ENCODE measurements at places on chromosomes 16 and 17.

GRCh38 chr17:65243838-65244625 is 106.9 kb downstream of the RGS9 start:
- no peak for DNase-seq

GRCh38 chr17:51191895-51192294 is 25.7 kb downstream of the NME2 start:
- no peak for DNase-seq

- DNase-seq, result no peak
These were observed 4.5 kb upstream of the TCAP start for GRCh38 chr17:39660397-39661385.

- DNase-seq, result no peak
These were observed at the start of gene ASGR1 for GRCh38 chr17:7179317-7180254. TSS of gene ASGR1 (minus strand) at chr17:7179370. CDS start at chr17:7178563, 807 bp downstream.

DNA sequence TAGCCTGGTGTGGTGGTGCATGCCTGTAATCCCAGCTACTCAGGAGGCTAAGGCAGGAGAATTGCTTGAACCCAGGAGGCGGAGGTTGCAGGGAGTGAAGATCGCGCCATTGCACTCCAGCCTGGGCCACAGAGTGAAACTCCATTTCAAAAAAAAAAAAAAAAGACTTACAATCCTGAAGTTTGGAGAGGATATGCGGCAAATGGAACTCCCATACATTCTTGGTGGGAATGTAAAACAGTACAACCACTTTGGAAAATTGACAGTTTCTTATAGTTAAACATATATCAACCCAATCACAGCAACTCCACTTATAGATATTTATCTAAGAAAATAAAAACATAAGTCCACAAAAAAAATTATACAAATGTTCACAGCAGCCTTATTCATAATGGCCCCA is 11.9 kb downstream of the GFOD2 start:
- no peak for DNase-seq

DNA sequence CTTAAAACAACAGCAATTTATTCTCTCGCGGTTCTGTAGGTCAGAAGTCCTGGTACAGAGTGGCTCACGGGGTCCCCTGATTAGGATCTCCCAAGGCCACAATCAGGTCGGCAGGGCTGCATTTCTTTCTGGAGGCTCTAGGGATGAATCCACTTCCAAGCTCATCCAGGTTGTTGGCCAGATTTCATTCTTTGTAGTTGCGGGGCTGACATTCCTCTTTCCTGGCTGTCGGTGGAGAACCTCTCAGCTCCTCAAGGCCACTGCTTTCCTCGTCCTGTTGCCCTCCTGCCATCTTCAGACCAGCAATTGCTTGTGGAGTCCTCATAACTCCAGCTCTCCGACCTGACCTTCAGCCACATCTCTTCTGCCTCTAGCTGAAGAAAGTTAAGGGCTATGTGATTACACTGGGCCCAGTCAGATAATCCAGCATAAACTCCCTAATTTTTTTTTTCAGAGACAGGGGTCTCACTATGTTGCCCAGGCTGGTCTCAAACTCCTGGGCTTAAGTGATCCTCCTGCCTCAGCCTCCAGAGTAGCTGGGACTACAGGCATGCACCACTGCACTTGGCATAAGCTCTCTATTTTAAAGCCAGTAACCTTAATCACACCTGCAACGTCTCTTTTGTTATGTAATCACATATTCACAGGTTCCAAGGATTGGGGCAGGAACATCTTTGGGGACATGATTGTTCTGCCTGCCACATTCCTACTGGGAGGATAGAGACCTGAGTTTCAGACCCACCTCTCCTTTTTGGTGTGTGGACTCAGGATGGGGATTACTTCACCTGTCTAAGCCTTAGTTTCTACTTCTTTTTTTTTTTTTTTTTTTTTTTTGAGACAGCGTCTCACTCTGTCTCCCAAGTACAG is 4.1 kb upstream of the GAST start:
- DNase-seq, result no peak

DNA sequence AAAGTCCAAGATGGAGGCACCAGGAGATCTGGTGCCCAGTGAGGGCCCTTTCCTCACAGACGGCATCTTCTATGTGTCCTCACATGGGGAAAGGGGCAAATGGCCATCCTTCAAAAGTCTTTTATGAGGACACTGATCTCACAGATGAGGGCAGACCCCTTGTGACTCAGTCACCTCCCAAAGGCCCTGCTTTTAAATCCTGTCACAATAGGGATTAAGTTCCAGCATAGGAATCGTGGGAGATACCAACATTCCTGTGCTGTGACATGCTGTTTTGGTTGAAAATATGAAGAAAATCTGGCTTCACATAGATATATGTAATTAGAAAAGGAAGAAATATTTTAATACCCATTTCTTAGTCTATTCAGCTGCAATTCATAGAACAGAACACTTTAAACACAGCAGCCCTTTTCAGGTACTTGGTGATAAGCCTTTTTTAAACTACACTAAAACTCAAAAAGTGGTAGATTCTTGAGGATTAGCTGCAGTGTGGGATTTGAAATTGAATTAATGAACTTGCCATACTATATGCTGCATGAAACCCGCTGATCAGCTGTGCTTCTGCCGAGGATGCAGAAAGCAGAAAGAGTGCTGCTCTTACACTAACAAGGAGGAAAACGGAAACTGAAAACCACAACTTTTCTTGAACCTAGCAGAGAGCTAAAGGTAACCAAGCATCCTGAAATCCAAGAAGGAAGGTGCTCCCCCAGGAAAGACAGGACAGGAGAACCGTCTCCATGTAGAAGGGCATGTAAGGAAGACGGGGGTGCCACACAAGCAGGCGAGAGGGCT is 32.7 kb downstream of the VPS53 start:
- no peak for DNase-seq

DNA sequence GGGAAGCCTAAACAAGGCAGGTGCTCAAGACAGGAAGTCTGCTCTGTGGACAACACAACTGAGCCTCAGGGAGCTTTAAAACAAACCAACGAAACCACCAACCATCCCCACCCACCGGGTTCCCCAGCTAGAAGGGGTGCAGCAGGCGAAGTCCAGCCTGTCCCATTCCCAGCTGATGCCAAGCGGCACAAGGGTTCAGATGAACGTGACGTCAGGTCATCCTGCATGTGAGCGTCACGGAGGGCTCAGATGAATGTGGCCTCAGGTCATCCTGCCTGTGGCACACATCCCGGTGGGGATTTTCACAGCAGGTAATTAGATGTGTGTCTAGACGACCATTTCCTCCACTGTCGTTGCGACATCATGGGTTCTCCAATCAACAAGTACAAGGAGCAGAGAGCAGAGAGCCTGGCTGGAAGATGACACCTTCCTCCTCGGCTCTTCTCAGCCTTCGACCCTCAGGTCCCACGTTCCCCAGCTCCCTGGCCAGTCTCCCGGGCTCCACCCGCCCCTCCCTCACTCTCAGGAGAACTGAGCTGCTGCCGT is 246.5 kb downstream of the FOXL1 start:
- DNase-seq, result no peak

DNA sequence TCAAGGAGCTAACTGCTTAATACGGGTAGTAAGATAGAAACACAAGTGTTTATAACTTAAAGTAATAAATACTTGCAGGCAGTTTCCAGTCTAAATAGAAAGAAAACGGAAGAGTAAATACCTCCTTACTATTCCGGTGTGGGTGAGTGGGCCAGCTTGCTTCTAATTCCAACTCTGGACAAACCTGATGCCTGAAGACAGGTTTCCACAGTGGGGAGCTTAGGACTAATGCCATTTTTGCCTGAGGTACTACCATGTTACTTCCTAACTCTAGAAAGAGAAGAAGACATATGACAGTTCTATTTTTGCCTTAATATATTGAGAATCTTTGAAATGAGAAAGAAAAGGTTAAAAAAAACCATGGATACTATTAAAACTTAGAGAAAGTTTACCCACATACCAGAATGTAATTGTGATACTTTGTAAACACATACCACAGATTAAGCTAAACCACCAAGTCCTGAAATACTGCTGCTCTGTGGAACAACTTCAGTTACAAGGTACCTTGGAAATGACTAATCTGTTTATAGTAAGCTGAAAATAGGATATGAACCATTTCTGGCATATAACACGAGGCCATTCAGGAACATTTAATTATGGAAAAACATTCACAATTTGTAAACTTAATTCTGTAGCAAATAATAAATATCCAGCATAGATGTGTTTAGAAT is 70.2 kb downstream of the ZZEF1 start:
- DNase-seq, result peak; percentile 64

DNA sequence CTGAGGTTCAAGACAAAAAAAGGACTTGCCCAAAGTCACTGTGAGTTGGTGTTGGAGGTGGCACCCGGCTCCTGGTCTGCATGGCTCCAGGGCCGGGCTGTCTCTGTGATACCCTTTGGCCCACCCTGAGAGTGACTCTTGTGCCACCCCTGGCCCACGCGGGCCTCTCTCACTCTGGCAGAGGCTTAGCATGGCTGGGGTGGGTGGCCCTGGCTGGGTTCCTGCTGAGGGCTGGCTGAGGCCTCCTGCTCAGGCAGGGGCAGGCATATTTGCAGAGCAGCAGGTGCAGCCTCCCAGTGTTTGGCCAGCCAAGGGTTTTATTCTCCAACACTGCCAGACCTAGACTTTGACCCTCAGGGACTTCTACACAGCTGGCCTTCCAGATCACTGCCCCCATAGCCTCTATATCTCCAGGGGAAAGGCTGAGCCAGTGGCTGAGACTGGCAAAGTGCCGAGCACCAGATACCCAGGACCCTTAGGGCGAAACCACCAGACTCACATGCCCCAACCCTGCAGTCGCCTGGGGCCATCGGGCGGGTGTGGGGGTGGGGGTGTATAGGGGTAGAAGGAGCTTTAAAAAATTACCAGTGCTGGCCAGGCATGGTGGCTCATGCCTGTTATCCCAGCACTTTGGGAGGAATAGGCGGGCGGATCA is 21.5 kb upstream of the ADGRG1 start:
- DNase-seq, result no peak

DNA sequence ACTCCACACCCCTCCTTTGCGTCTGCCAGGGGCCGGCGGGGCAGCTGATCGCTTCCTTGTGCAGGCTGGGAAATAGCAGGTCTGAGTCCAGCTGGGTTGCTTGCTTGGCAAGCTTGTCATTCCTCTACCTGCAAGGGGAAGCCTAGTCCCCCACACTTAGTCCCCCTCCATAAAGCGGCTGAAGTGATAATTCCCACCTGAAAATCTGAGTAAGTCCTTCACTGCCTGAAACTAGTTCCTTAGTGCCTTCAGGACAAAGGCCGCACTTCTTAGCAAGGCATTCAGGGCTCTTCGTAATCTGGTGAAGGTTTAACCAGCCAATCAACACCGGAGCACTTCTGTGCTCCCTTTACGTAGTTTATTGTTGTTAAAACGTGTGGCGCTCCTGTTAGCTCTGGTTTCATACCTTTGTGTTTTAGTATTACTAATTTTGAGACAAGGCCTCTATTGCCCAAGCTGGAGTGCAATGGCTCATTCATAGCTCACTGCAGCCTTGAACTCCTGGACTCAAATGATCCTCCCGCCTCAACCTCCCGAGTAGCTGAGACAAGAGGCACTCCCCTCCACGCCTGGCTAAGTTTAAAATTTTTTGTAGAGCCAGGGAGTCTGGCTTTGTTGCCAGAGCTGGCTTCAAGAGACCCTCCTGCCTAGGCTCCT is 817 bp downstream of the PSKH1 start:
- no peak for DNase-seq

DNA sequence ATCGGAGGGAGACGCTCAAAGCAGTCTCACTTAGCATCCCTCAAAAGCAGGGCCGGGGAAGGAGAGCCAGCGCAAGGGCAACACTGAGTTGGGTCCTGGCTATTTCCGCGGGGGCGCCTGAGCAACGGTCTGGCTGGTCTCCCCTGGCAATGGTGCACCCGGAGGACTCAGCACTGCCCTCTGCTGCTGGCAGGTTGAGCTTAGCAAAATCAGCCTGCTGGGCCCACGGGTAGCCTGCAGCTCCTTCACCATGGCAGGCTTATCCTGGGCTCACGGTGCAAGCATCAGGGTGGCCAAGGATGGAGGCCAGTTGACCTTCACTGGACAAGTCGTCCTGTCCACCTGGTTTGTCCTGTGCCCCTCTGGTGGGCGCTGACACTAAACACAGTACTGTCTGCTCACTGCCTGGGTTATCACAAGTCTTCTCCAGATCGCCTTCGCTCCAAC is 14.4 kb upstream of the ALDH3A1 start:
- peak; percentile 14 for DNase-seq

DNA sequence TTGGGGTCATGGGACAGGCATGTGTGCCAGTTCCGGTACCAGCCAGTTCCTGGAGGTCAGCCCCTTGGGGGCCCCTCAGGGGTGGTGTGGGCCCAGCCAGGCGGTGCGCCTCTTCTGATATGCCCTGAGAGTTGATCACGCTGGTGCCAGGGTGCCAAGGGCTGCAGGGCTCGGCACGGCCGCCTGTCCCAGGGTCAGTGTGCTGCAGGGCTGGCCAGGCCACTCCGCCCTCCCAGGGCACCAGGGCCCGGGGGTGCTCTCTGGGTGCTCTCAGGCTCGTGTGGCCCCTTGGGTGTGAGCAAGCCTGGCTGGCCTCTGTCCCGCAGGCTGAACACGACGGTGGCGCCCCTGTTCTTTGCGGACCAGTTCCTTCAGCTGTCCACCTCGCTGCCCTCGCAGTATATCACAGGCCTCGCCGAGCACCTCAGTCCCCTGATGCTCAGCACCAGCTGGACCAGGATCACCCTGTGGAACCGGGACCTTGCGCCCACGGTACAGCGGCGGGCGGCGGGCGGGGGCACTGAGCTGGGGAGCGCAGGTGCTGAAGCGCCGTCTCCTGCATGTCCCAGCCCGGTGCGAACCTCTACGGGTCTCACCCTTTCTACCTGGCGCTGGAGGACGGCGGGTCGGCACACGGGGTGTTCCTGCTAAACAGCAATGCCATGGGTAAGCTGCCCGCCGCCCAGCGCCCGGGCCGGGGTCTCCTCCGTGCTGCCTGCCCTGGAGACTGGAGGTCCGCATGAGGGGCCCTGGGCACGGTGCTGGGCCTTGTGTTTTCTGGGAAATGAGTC is 6.0 kb downstream of the GAA start:
- no peak for DNase-seq

GRCh38 chr17:82151106-82151957 is 53.3 kb upstream of the FASN start:
- no peak for DNase-seq

GRCh38 chr16:60107437-60107836 is 1373.3 kb upstream of the GOT2 start:
- DNase-seq, result no peak

DNA sequence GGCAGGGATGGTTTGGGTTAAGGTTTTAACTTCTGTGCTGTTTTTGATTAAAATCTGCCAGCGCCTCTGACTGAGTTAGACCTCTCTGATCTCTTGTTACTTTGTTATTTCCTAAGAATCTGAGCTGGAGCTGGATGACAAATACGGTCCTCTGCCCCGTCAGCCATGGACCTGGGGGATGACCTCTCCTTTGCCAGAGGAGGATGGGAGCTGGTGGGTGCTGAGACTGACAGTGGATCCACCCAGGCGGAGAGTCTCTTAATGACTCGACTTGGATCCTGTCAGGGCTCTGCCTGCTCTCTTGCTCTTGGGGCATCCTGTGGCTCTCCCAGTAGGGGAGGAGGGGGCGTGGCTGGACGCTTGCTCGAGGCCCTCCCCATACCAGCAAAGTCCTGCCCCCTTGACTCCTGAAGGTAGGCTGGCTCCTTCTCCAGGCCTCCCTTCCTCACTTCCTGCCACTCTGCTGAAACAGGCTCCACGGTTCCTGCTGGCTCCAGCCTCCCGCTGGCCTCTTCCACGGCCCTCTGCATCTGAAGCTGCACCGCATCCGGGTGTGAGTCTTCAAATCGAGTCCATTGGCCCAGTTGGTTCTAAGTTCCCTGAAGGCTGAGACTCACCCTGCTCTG is 24.8 kb upstream of the MAP3K14 start:
- DNase-seq, result no peak

All from T-helper 2 cell (primary cell).